Stimulated activated naive CD4-positive, alpha-beta T cell treated with Interleukin-2 at 50 U/mL for 16 hours (primary cell): ENCODE measurements at places on chromosomes 6 and 20.

DNA sequence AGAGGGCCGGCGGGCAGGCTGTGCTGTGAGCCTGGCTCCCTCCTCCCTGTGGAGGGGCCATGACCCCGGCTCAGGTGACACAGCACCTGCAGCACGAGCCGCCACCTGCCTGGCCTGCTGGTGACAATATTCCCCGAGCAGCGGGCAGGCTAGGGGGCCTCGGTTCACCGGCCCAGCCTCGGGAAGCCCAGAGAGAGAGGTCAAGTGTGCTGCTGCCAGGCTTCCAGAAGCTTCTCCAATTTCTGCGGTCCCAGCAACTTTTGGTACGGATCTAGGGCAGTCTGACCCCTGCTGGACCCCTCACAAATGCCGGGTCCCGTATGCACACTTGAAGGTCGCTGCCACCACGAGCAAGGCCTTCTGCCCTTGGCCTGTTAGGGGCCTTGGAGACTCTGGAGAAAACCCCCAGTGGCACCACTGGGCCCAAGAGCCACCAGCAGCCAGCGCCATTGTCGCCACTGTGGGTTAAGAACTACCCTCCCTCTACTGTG is 38.6 kb upstream of the NOL4L start:
- DNase-seq: no peak

DNA sequence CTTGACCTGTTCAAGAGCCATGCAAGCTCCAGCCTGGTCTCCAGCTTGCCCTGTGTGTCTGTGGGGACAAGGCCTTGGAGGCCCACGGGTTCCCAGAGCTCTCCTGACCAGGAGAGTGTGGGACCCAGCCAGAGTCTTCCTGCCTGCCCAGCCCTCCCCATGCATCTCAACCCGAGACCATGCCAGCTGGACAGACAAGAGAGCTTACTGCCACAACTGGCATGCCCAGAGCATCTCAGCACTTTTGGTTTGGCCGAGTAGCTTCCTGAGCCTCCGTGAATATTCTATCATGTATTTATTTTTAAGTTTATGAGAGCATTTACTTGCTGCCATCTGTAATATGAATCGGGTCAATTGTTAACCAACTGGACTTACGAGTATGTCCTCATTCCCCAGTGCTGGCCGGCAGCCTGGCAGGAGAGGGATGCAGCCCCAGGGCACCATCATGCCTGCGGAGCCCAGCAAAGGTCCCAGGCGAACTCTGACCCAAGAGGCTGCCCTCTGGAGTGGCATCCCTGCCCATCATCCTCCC is 14.9 kb downstream of the IP6K3 start:
- DNase-seq: no peak

DNA sequence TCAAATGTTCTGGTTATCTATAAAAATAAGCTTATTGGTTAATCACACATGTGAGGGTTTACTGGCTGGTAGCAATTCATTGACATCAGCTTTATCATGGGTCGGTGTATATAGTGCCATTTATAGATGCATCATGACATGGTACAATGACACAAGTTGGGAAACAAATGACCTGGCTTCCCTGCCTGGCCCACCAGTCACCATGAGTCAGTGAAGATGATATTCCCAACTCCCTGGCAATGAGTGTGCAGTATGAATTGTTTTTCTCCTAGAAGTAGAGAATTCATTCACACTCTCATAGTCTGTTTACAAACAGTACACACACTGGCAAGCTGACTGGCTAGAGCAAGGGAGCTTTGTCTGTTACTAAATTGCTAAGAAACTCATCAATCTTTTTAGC is 37.2 kb upstream of the CALHM6 start:
- DNase-seq: no peak

- no peak for DNase-seq
These were observed 3.0 kb downstream of the SLC25A27 start for GRCh38 chr6:46655803-46656202.

GRCh38 chr6:37311741-37312473 is 41.9 kb upstream of the RNF8 start:
- DNase-seq: no peak

DNA sequence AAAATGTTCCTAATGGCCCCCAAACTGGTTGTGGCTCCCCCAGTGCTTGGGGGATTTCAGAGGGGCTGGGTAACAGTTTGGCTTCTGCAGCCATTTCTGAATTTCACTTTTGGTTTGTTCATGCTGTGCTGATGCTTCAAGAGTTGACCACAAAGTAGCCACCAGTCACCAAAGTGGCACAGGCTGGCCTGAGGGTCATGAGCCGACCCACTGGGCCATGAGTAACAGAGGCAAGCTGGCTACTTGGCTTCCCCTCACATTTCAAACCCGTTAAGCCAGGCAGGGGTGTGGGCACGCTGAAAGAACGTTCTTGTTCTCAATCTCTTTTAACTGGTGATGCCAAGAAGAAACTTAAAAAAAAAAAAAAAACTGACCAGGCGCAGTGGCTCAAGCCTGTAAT is 15.1 kb upstream of the NXT1 start:
- DNase-seq: no peak

DNA sequence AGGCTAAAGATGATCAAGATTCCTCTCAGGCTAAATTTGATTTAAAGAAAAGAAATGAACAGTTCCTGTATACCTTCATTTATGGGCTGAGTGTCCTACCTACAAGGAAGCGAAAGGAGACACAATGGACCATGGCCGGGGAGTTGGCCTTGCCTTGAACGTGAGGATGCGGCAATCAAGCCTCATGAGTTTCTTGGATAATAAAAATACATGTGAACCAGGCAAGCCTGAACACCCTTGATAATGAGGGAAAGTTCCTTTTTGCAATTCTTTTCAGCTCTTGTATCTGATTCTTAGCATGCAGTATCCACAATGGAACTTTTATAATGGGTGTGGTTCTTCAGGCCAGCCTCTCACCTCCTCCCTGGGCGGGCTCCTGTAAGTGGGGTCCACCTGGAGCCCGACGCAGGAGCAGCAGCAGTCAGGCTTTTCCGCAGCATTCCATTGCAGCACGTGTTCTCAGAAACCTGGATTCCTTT is 83.8 kb downstream of the RNASET2 start:
- DNase-seq: no peak

DNA sequence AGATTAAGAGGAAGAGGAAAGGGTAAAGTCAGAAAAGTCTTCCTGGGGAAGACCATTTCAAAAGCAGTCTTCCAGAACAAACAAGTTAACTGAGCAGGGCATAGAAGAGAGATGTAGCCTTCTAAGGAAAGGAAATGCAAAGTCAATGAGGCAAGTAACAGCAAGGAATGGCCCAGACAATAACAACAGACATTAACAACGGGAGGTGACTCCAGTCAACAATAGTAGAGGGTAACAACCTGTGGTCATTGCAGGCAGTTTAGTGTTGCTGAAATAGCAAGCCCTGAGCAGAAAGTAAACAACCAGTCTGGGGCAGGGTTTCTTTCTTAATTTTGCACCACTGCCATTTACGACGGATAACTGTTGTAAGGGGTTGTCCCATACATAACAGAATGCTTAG is 2.1 kb downstream of the MDN1 start:
- DNase-seq: no peak

DNA sequence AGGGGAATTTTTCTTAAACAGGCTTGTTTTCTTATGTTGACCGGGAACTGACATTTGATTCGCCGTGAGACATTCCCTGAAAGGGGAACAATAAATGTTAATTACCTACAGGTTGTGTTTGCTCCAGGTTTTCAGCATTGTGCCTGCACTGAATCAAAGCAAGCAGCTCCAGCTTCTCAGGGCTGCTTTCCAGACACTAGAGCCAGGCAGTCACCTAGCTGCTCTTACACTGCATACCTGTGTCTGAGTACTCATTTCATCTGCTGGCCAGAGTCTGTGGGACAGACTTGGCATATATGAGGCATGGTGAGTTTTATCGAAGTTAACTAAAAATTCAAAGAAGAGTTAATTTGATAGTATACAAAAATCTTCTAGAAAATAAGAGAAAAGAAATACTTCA is 951.8 kb upstream of the MAP3K7 start:
- no peak for DNase-seq

GRCh38 chr6:48032151-48032550 is 78.8 kb downstream of the PTCHD4 start:
- no peak for DNase-seq

GRCh38 chr6:43913375-43914271 is 143.6 kb downstream of the VEGFA start:
- no peak for DNase-seq

- no peak for DNase-seq
These were observed 114.7 kb downstream of the PSMB1 start for GRCh38 chr6:170438402-170438753.

DNA sequence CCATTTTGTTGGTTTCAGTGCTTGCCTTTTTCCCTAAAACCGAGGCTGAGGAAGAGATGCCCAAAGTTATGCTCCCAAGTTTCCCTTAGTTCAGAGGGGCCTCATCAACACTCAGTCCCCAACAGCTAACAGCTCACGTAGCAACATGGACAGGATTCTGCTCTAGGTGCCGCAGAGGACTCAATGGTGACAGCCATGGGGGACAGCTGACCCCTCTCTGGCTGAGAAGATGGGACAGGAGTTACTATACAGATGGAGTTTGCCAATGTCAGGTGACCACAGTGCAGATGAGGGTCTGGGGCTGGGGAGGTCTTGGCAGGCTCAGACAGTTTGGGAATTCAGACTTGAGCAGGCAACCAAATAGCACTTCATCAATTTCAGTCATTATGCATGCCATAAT is 67.3 kb downstream of the NPEPL1 start:
- DNase-seq: no peak

- DNase-seq: no peak
These were observed 224.0 kb downstream of the EYA2 start for GRCh38 chr20:47118641-47119040.
